RPMI8226 (cell line): ENCODE measurements at places on chromosomes 12 and 14.

GRCh38 chr14:91195881-91196280, 48.6 kb downstream of the GPR68 start:
- DNase-seq, result no peak

- DNase-seq, result no peak
Measured at GRCh38 chr14:92340931-92341330, 18.0 kb downstream of the SLC24A4 start.

- DNase-seq, result peak; percentile 68
Measured at GRCh38 chr12:112347581-112347982, 34.6 kb downstream of the HECTD4 start.

- no peak for DNase-seq
Measured at GRCh38 chr12:6970096-6970527, 352 bp downstream of the PHB2 start.

GRCh38 chr14:61076556-61076955, 95.5 kb downstream of the SLC38A6 start:
- DNase-seq, result no peak
